Activated T-helper 17 cell treated with anti-CD3 and anti-CD28 coated beads, Interleukin-2, amount 50 U/mL, for 72 hours (primary cell): ENCODE measurements at places on chromosomes 7 and 10. TPM values are rescaled to one million over a fixed set of nuclear protein-coding genes. Genes with fewer than 3 reads are reported as not detected.

DNA sequence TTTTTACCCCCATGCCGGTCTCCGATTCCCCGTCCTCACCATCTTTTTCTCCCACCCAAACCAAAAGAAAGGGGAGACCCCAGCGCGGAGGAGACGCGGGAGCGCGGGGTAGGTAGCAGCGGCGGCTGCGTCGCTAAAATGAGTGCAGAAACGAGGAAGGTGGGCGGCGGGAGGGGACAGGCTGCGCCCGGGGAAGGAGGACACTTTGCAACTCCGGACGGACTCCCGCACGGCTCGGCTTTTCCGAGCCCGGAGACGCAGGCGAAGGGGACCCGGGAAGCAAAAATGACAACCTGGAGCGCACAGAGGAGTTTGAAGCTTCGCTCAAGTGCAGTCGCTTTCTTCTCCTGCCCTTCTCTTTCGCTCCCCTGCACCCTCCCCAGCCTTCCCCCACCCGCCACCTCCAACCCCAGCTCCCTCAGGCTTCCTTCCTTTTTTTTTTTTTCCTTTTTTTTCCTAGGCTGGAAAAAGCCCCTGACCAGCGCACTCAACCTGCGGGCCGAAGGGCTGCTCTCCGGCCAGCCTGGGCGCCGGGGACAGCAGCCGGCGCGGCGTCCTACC is 453 bp downstream of the SFMBT2 start:
- ATAC-seq, result peak; percentile 13

Gene ZNF853
- total RNA-seq, result 0.22 TPM

Gene TAS2R41
- not detected for total RNA-seq

- no peak for ATAC-seq
Observed at GRCh38 chr7:2154121-2154520, 78.6 kb downstream of the MAD1L1 start.

Gene STEAP2
- total RNA-seq, result not detected

GRCh38 chr7:28166982-28167715 is 13.4 kb downstream of the JAZF1 start:
- no peak for ATAC-seq

- no peak for ATAC-seq
Observed at GRCh38 chr7:108086546-108086945, 43.6 kb downstream of the LAMB4 start.

Gene IFIT2
- 3.2 TPM for total RNA-seq

GRCh38 chr7:15015545-15016314 is 113.2 kb upstream of the DGKB start:
- peak; percentile 68 for ATAC-seq

GRCh38 chr7:141335164-141335563 is 216.0 kb upstream of the AGK start:
- ATAC-seq, result no peak

Gene TEX36
- total RNA-seq, result not detected

Gene ITIH5
- 0.34 TPM for total RNA-seq

- ATAC-seq, result no peak
Observed at GRCh38 chr7:79862447-79863210, 272.0 kb upstream of the GNAI1 start.

- no peak for ATAC-seq
Observed at GRCh38 chr7:27187475-27188385, 2.7 kb upstream of the HOXA11 start.

GRCh38 chr10:102795453-102796406 is 41.5 kb downstream of the CYP17A1 start:
- no peak for ATAC-seq

Gene HTR5A
- not detected for total RNA-seq

GRCh38 chr10:71483885-71484751 is 87.4 kb downstream of the CDH23 start:
- no peak for ATAC-seq

DNA sequence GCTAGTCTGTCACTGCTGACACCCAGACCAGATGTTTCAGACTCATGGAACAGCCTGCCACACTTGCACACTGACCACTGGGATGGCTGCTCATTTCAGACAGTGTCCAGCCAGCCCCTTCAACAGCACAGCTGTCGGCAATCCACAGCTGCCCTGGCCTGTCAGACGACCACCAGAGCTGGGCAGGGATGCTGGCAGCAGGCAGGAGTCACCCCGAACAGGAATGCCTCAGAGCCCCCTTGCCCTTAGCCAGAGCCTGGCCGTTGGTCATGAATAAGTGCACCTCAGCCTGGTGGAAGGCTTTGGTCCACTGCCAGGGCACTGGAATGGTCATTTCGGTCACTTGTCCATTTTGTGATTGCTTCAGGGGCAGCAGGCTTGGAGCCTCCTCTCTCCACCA is 149.6 kb upstream of the TCERG1L start:
- ATAC-seq, result no peak

DNA sequence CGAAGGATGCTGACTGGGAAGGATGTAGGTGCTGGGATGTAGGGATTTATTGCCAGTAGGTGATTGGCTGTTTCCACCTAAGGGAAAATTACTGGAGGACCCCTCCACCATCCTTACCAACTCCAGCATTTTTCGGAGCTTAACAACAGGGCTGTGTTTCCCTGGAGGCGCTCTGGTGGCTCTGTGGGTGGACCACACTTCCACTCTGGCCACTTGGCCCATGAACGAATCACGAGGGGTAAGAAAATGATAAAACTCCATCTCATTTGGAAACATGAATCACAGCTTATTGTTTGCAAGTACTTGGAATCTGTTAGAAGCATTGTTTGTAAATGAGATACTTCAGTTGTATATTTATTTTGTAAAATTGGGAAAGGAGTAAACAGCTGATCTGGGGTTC is 3.0 kb downstream of the DOCK1 start:
- no peak for ATAC-seq

GRCh38 chr10:15715619-15716227 is 4.0 kb downstream of the ITGA8 start:
- ATAC-seq, result no peak

Gene INA
- 0.65 TPM for total RNA-seq

DNA sequence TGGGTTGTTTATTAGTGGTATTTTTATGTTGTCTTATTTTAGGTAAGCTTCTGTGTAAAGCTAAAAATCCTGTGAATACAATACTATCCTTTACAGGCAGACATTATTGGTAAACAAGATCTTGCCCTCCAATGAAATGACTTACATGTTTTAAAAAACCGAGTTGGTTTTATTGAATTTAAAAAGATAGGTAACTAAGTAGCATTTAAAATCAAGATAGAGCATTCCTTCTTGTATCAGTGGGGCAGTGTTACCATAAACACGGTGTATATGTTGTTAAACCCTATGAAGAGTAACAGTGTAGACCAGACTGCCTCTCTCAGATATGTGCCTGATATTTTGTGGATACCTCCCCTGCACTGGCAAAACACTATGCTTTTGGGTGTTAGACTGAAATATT is 81.0 kb downstream of the SNX10 start:
- no peak for ATAC-seq

Gene CCL26
- not detected for total RNA-seq
